ENCODE measurements at places on chromosomes 7 and 10. TPM values are rescaled to one million over a fixed set of nuclear protein-coding genes. Genes with fewer than 3 reads are reported as not detected.

Gene MINDY4
- 1.5 TPM for total RNA-seq

Gene ELFN1
- total RNA-seq = 2.6 TPM

Gene RAMP3
- 5.2 TPM for total RNA-seq

Gene ARHGAP22
- total RNA-seq = 8.5 TPM

Gene NSUN5
- total RNA-seq = 28.9 TPM

Gene AEBP1
- 57.4 TPM for total RNA-seq

Gene PRPS1L1
- not detected for total RNA-seq

Gene DNAH11
- 4.9 TPM for total RNA-seq

Gene STOX1
- total RNA-seq = 10.3 TPM

Gene CCZ1
- 46.4 TPM for total RNA-seq

Gene ACTL6B
- 0.05 TPM for total RNA-seq

Gene HPS6
- total RNA-seq = 15.3 TPM

Gene GRM8
- total RNA-seq = 0.38 TPM

Gene MMD2
- total RNA-seq = not detected

Gene ATRNL1
- total RNA-seq = 3.4 TPM

Gene ZP3
- total RNA-seq = 1.6 TPM

Gene RAPGEF5
- total RNA-seq = 30.5 TPM

Gene CLDN4
- total RNA-seq = 13.4 TPM

Gene FAM131B
- 0.47 TPM for total RNA-seq

Gene LRIT1
- not detected for total RNA-seq

Gene AP1S1
- 27.9 TPM for total RNA-seq

Gene MRLN
- 0.47 TPM for total RNA-seq

Gene FFAR4
- total RNA-seq = 0.14 TPM

Gene FOXP2
- 0.19 TPM for total RNA-seq

Gene PRKAR2B
- total RNA-seq = 3.5 TPM

Gene ASL
- total RNA-seq = 7.3 TPM

Gene KNDC1
- 0.19 TPM for total RNA-seq

Gene PCDH15
- total RNA-seq = 0.14 TPM

Gene PPP1R9A
- 2.2 TPM for total RNA-seq

Gene ZKSCAN5
- 11.0 TPM for total RNA-seq
